ENCODE measurements at places on chromosomes 1 and 21.

DNA sequence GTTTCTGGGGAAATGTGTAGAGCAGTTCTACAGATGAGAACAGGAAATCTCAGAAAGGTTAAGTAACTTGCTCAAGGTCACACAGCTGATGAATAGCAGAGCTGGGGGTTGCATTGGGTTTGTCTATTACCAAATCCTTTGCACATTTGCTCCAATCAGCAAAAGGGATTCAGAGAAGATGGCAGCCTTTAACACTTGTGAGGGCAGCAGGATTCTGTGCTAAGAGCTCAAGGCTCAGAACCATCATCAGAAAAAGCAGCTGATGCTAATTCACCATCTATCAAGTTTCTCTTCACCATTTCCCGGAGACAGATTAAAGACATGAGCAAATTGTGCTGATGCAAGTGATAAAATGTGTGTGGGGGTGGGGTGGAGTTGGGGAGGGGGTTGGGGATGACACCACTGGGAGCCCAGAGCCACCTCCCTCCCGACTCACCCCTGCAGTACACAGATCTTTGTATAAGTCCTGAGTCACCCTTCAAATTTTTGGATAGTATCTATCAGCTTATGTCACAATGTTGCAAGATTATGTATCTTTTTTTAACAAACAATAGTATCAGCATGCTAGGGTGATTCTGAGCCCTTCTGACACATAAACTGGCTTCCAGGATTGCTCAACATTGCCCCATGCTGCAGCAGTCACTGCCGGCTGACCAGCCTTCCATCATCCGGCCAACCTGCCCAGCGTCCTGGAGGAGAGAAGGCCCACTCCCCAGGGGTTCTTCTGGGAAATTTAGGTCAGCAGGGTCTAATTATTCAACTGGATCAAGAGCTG, 2.8 kb upstream of the SPSB1 start:
- peak; percentile 64 for DNase-seq
- no peak overlapping the region for H3K4me3 ChIP-seq
- peak overlapping the region; percentile 54 for H3K27ac ChIP-seq
- peaks cover 4% of the 10 kb centered on the region for H3K36me3 ChIP-seq
- H3K27me3 ChIP-seq, result peaks cover 3% of the 10 kb centered on the region

GRCh38 chr21:32371913-32372314, 20.9 kb downstream of the URB1 start:
- H3K27me3 ChIP-seq, result no peaks in the 10 kb centered on the region
- peak overlapping the region; percentile 84 for H3K27ac ChIP-seq
- H3K4me1 ChIP-seq, result peaks cover 15% of the 10 kb centered on the region
- peaks cover 47% of the 10 kb centered on the region for H3K36me3 ChIP-seq
- no peak overlapping the region for H3K4me3 ChIP-seq

DNA sequence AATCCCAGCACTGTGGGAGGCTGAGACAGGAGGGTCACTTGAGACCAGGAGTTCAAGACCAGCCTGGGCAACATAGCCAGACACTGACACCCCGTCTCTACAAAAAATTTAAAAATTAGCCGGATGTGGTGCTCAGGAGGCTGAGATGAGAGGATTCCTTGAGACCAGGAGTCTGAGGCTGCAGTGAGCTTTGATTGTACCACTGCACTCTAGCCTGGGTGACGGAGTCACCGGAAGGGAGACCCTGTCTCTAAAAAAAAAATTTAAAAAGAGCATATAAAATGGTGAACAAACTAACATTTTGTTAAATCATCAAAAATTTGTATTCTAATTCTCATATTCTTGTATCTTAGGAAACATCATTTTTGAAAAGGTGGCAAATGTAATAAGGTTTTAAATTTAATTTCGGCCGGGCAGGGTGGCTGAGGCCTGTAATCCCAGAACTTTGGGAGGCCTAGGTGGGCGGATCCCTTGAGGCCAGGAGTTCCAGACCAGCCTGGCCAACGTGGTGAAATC, 27.1 kb downstream of the MAB21L3 start:
- H3K4me1 ChIP-seq, result peaks cover 8% of the 10 kb centered on the region
- H3K36me3 ChIP-seq, result no peaks in the 10 kb centered on the region
- H3K27me3 ChIP-seq, result peaks cover 6% of the 10 kb centered on the region
- no peak overlapping the region for H3K4me3 ChIP-seq

GRCh38 chr1:181656491-181656890, 173.2 kb downstream of the CACNA1E start:
- no peaks in the 10 kb centered on the region for H3K36me3 ChIP-seq
- no peak overlapping the region for H3K4me3 ChIP-seq
- no peak for DNase-seq
- H3K4me1 ChIP-seq, result no peaks in the 10 kb centered on the region
- H3K27ac ChIP-seq, result no peak overlapping the region

- no peaks in the 10 kb centered on the region for H3K36me3 ChIP-seq
- H3K27me3 ChIP-seq, result no peaks in the 10 kb centered on the region
- no peaks in the 10 kb centered on the region for H3K4me1 ChIP-seq
- H3K27ac ChIP-seq, result no peak overlapping the region
- no peak overlapping the region for H3K4me3 ChIP-seq
These were observed 577.3 kb upstream of the ZP4 start for GRCh38 chr1:238468068-238468467.

DNA sequence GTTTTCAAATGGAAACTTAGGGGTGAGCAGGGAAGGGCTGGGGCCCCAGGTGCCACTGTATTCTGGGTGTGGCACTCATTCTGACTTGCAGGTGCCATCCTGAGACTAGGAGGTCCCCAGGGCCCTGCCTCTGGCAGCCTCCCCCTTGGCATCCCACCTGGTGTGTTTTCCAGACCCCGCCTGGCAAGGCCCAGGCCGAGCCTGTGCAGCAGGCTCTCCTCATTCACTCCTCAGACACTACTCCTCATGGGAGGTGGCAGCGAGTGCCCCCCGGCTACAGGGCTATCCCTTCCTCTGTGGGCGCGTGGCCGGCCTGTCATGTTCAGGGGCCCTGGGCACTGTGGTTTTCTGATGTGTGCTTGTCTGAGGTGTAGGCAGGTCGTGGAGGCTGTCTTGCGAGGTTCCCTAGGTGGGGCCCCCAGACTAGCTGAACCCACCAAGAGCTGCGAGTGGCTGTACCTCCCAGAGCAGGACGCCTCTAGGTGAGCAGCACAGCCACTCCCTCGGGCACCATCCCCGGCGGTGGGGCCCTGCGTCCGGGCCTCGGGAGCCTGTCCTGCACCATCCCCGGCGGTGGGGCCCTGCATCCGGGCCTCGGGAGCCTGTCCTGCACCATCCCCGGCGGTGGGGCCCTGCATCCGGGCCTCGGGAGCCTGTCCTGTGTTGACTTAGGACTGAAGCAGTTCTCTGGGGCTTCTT, 13.2 kb downstream of the SLX9 start:
- peaks cover 7% of the 10 kb centered on the region for H3K36me3 ChIP-seq
- no peak overlapping the region for H3K4me3 ChIP-seq
- no peak for DNase-seq
- H3K27me3 ChIP-seq, result no peaks in the 10 kb centered on the region
- no peak overlapping the region for H3K27ac ChIP-seq

GRCh38 chr1:93845538-93846205, 33.3 kb downstream of the DNTTIP2 start:
- peak overlapping the region; percentile 89 for H3K27ac ChIP-seq
- peaks cover 27% of the 10 kb centered on the region for H3K4me1 ChIP-seq
- peak overlapping the region; percentile 88 for H3K4me3 ChIP-seq
- H3K27me3 ChIP-seq, result peaks cover 4% of the 10 kb centered on the region
- DNase-seq, result no peak
